AG04449 (cell line): ENCODE measurements at places on chromosomes 6 and 20.

DNA sequence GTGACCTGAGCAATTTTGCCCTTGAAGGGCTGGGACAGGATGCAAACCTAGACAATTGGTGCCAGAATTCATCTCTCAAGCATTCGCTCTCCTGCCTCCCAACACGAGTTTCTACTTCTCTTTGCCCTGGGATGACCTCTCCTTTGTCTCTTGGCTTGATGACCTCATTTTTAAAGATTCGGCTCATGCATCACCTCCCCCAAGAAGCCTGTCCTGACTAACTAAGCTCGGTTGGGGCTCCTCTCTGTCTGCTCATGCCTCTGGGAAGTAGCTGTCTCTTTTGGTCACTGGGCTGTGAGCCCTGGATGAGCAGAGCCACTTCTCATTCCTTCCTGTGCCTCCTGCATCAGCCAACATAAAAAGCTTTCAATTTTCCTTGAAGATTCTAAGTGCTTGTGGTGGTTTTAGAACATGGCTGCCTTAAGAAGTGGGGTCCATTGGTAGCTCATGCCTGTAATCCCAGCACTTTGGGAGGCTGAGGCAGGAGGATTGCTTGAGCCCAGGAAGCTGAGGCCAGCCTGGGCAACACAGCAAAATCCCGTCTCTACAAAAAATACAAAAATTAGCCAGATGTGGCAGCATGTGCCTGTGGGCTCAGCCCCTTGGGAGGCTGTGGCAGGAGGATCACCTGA lies 11.1 kb upstream of the TCF15 start:
- peak; percentile 4 for DNase-seq

- DNase-seq, result no peak
Observed at GRCh38 chr6:66948106-66948505, 1241.1 kb upstream of the EYS start.

GRCh38 chr6:87718662-87719433 lies 16.8 kb upstream of the AKIRIN2 start:
- DNase-seq, result no peak

DNA sequence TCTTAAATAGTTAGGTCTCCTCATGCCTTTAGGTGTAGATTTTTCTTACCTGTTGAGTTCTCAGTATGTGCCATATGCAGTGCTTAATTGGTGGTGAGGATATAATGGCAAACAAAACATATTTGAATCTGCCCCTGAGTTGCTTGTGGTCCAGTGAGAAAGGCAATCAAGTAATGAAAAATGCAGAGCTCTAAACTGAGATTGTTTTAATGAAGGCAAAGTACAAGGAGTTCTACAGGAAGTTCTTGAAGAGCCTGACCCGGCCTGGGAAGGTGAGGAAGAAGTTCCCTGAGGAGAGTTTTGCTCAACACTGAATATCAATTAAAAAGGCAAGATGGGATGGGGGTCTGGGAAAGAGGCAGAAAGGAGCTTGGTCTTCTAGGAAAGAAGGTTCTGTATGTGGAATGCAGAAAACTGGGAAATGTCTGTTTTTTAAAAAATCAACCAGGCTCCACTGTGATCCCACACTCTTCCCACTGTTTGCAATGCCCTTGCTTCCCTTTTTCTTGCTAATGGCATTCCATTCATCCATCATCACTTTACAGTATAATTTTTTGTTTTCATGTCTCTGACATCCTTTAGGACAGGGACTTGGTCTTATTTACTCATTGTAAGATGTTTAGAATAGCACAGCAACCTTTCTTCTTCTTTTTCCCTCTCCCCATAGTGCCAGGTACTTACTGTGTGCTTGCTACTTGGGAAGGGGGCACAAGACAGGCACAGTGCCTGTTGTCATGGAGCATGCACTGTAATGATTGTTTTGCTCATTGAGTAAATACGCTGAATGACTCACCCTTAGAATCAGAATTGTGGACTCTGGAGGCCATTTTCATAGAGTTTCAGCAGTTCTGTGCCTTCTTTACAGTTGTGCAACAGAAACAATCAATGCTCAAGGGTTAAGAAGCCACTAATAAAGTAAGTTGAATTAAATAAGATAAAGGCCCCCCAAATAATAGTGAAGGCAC lies 64.3 kb downstream of the ANKS1A start:
- DNase-seq, result no peak

GRCh38 chr6:120614723-120615122 lies 719.6 kb downstream of the TBC1D32 start:
- no peak for DNase-seq

GRCh38 chr6:157216570-157216969 lies 106.7 kb downstream of the TMEM242 start:
- no peak for DNase-seq

DNA sequence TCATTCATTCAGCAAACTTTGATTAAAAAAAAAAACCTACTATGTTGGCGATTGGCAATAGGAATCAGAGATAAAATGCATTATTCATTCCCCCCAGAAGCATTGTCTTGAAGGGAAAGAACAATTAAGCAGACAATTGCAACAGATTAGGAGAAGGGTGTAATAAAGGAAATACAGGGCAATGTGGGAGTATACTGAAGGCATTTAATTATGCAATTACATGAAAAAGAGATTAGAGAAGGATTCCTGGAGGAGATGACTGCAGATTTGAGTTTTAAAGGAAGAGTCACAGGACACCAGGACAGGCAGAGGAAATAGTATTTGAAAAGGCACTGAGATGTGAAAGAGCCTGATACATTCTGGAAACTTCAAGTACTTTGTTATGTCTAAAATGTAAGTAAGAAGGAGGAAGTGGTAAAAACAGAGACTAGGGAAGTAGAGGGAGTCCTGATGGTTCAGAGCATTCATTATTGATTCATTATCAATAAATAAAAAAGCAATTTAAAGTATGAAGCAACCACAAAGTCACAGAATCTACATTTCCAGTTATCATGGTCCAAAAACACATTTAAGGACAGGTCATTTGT lies 43.7 kb downstream of the THEMIS start:
- DNase-seq, result no peak

- DNase-seq, result no peak
Observed at GRCh38 chr6:27471365-27472115, 1.4 kb downstream of the ZNF184 start.

DNA sequence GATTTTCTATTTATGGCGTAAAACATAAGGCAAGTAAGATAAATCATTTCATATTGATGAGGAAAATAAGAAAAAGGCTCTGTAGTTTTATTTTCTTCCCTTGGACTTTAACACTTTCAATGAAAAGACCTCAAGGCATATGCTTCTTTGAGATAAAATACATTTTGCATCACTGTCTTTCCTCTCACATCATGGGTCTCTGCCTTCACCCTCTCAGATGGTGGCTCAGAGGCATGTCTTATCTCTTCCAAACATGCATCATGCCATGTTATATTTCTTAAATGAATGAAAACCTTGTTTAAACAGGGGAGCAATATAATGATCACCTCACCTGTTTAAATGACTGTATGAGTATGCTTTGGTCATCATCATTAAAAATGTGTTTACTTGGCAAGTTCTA lies 59.3 kb downstream of the PRL start:
- no peak for DNase-seq

DNA sequence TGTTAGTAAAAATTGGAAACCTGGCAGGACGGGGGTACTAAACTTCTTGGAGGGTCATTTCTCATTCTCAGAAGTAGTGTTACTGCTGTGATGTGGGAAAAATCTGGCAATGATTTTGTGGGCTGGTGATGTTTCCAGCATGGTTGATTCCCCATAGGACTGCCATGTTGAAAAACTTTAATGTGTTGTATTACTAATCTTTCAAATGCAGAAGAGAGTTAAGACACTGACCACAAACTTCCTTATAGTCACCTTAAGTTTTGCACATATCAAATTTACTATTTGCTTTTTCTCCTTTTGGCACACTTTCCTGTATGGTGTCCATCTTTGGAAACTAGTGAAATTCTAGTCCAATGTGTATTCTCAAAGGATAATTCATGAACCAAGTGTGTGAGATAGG lies 236.2 kb upstream of the TAB2 start:
- DNase-seq, result no peak

DNA sequence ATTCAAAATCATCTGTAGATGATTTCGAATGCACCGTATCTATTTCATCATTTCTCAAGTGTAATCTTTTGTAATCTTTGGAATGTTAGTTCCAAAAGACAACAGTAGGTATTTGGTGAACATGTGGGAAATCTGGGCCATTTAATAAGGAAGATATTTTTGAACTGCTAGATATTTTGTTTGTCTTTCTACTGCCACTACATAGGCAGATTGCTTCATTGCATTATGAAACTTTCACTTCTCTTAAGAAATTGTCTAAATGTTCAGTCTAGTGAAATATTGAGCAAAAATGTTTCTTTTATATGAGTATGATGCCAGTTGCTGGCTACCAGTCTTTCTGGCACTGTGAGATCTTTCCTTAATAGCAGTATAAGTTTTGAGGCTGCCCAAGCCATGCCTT lies 527.8 kb upstream of the RNF217 start:
- DNase-seq, result no peak

- DNase-seq, result no peak
Observed at GRCh38 chr20:56195946-56196345, 52.6 kb upstream of the MC3R start.

GRCh38 chr20:58995461-58996225 lies 11.4 kb downstream of the CTSZ start:
- DNase-seq, result no peak

GRCh38 chr6:116500969-116501433 lies 10.4 kb upstream of the CALHM5 start:
- DNase-seq, result no peak

GRCh38 chr6:22327881-22328280 lies 31.0 kb upstream of the PRL start:
- no peak for DNase-seq

DNA sequence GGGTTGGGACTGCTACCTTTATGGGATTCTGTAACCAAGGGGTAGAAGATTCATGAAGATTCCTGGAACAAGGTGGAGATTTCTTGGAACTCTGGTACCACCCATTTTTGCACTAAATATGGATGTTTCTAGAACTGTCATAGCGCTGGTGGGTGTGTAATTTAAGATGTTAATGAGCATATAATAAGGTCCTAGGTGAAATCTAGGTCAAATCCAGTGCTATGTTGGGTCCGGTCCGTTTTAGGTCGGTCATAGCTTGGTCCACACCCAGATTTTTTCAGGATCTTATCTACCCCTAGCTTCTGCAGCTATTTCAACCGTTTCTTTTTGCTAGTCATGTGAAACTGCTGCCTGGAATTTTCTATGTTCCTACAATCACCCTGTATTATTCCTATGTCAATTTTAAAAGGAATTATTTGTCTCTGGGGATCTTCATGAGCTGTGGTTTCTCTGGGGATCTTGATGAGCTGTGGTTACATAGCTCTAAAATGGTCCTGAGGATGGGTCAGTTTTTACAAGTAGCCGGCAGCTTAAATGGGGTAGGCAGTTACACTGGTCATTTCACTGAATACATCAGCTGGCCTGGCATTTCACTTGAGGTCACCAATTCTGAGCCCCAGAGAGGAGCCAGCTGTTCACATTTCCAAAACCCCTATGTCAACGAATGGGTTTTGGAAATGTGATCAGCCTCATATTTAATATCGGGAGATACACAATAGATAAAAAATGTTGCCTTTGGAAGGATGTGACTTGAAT lies 652.3 kb upstream of the FLRT3 start:
- DNase-seq, result no peak

DNA sequence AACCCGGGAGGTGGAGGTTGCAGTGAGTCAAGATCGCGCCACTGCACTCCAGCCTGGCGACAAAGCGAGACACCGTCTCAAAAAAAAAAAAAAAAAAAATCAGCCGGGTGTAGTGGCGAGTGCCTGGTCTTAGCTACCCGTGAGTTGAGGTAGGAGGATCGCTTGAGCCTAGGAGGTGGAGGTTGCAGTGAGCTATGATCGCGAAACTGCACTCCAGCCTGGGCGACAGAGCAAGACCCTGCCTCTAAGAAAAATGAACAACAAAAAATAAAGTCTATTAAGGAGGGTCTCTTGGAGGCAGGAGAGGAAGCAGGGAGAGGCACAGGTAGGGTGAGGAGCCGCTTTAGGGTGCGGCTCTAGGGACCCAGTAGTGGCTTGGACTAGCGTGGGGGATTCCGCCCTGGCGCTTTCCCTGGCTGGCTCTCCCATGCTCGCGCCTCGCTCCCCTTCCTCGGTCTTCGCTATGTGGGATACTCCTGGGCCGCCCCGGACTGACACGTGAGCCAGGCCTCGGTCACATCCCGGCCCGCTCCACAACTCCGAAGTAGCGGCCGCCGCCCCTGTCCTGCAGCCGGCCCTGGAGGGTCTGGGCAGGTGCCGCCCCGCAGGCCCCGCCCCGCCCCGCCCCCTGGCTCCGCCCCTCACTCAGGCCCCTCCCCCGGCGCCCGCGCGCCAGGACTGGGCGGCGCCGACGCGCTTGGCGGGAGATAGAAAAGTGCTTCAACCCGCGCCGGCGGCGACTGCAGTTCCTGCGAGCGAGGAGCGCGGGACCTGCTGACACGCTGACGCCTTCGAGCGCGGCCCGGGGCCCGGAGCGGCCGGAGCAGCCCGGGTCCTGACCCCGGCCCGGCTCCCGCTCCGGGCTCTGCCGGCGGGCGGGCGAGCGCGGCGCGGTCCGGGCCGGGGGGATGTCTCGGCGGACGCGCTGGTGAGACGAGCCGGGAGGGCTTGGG lies at the start of gene MYBL2:
MYBL2 (plus strand) TSS at position 739 of the 953 bp plus-strand sequence; CDS start at position 909, 170 bp downstream.
- DNase-seq, result no peak

DNA sequence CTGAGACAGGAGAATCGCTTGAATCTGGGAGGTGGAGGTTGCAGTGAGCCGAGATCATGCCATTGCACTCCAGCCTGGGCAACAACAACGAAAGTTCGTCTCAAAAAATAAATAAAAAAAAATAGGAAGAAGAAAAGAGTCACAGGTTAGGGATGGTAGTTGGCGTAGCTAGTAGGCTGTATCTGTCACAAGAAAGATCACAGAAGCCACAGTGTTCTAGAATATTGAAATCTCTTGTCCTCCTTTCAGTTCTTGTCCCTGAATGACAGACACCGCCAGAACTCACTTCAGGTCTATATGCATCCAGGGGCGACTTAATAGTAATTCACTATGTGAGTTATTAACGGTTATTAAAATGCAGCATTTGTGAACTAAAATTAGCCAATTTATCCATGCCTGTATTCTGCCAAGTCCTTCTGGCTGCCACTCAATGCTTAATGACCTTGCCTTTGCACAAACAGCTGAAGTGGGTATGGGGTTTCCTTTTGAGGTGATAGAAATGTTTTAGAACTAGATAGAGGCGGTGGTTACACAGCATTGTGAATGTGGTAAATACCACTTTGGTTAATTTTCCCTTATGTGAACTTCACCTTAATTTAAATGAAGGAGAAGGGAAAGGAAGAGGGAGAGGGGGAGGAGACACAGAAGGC lies 41.3 kb upstream of the ZMYND8 start:
- DNase-seq, result no peak

GRCh38 chr6:25431975-25432307 lies 152.8 kb downstream of the CARMIL1 start:
- DNase-seq, result no peak

DNA sequence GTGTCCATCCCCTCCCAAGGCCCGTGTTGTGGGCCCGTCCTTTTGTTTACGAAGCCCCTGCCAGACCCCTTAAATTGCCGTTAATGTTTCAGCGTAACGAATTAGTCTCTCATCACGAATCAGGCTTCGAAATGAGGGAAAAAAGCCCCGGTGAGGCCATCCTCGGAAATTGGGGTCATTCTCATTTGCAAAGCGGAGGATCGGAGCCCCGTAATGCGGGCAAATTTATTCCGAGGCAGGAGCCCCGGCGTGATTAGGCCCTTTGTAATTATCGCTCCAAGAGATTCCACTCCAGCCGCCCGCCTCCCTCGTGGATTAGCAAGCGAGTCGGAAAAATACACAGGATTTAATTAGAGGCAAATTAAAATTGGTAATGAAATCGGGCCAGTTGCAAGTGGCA lies 44.9 kb upstream of the MDFI start:
- no peak for DNase-seq
